ENCODE measurements at places on chromosomes 12 and 14.

DNA sequence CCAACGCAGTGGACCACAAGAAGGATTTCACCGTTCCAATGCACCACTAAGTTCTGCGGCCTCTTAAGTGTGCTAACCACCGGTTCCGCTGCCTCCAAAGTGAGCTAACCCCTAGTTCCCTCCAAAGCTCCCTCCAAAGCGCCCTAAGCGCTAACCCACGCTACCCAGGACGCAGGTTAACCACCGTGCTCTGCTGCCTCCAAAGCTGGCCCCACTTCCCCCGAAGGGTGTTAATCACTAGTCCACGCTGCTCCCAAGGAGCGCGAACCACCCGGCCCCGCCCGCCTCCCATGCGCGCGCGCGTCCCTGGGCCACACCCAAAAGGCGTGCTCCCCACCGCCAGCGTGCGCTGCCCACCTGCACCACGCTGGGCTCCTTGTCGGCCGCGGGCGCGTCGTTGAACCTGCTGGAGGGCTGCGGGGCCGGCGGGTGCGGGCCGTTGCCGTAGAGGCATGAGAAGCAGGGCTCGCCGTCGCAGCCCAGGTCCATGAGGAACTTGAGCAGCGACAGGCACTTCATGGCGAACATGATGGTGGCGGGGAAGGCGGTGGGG is 11.7 kb downstream of the FAM181A start:
- DNase-seq, result no peak

- DNase-seq, result no peak
Observed at GRCh38 chr14:81766321-81766915, 232.8 kb upstream of the SEL1L start.

GRCh38 chr12:11630046-11630706 is 19.3 kb upstream of the ETV6 start:
- DNase-seq, result no peak

DNA sequence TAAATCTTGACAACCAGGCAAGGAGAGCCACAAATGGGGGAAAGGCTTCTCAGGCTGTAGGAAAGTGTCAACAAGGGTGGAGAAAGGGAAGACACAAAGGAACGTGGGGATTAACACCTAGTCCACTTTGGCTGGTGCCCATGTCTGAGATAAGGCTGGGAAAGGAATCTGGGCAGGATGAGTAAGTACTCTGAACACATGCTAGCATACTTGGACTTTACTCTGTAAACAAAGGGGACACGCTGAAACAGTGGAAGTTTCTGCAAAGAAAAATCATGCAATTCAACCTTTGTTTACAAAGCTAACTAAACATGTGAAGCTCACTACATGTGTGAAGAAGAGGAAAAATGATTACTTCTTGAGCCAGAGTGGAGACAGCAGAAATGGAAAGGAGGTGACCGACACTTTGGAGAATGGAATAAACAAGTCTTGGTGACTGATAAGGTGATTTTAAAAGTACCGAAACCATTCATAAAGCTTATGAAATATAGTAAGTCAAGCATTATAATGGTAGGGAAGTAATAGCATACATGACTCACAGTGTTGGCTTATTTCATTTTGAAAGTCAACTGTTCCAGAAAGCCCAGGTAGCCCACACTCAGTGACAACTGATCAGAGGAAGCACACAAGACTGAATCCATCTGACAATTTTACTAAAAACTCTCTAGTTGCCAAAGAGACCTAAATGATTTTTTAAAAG is 13.2 kb downstream of the CPNE8 start:
- DNase-seq, result no peak

GRCh38 chr12:65372574-65372973 is 94.1 kb downstream of the MSRB3 start:
- DNase-seq, result no peak

GRCh38 chr14:69614592-69614991 is 3.2 kb downstream of the SUSD6 start:
- DNase-seq, result no peak

GRCh38 chr14:89543425-89543790 is 126.4 kb upstream of the FOXN3 start:
- DNase-seq, result no peak

DNA sequence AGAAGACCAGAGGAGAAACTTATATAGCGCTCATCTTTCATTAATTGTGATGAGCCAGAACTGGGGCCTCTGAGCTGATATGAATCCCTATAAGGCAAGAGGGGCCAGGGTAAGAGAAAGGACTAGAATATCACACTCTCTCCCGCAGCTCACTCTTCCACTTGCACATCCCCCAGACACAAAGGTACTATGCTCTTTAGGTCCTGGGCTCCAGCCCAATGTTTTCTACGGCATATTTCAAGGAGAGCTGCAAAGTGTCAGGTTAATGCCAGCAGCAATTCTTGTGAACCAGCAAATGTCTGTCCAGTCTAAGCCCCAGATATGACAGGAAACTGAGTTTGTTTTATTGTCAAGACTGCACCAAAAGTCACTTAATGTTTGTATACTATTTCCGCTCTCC is 29.4 kb downstream of the PPP2R5E start:
- DNase-seq, result no peak

GRCh38 chr12:115323223-115323905 is 639.4 kb upstream of the TBX3 start:
- DNase-seq, result peak; percentile 62

- DNase-seq, result no peak
Observed at GRCh38 chr12:26428420-26428819, 233.0 kb downstream of the SSPN start.

- DNase-seq, result no peak
Observed at GRCh38 chr12:47907851-47908454, 3.2 kb upstream of the VDR start.

GRCh38 chr14:104436047-104436591 is 143.4 kb upstream of the C14orf180 start:
- DNase-seq, result peak; percentile 17

GRCh38 chr14:49194067-49194466 is 392.1 kb downstream of the RPS29 start:
- DNase-seq, result no peak

DNA sequence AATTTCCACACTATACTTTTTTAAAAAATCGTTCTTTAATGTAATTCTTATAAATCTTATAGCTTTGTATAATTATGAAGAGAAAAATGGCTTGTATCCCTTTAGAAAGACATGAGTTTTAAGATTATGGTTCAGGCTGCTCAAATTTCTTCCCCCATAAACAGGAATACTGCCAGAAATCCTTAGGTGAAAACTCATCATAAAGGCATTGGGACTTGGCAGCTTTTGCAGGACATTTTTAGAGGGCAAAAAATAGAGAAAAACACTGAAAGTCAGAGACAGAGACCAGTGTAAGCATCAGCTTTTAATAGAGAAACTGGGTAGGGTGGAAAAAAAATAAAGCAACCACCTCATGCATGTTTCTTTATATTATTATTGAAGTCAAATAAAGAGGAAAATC is 29.1 kb downstream of the LRRK2 start:
- DNase-seq, result peak; percentile 39

GRCh38 chr12:54340846-54341245 is 15.9 kb downstream of the COPZ1 start:
- no peak for DNase-seq

DNA sequence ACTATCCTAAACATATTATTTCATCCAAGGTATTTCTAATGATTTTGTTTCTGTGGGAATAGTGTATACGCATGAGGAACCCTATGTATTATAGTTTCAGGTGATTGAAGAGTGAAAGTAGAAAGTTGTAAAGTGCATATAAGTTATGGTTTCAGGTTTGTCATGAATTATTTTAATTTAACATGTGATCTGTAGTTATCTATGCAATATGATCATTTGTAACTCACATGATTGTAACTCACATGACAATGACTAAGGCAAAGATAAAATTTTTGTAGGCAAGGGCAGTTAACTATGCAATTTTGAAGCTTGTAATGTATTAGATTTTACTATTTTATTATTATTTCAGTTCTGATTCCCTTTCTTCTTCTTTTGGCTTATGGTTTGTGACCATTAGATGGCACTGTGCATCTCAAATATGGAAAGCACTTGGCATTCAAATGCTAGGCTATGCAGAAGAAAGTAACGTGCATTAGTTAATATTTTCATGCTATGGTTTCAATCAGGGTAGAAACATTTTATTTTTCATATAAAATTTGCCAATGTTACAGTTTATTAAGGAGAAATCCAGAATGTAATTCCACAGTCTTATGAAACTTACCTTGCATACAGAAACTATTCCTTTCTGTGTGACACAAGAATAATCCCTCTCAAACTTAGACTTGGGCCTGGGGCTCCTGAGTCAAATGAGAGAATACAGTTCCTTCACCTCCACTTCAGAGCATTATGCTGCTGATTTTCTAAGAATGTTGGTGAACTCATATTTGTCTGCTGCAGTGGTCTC is 15.8 kb upstream of the TMEM30B start:
- peak; percentile 66 for DNase-seq

- DNase-seq, result no peak
Observed at GRCh38 chr14:24406416-24406815, 7.6 kb downstream of the NYNRIN start.

DNA sequence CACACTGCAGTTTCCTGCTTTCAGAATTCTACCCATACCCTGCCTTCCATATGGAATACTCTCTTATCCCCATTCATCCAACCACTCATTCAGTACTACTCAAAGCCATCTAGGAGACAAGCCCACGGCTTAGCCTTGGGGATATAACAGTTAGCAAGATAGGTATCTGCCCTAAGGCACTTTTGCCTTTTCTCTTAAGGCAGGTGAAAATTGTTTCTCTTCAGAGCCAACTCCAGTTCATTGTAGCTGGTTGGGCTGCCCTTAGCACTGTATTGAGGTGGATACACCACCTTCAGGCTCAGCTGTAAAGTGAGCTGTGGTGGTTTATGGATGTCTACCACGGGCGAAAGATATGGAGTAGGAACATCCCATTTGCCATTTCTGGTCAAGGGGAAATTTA is 729.7 kb upstream of the TBX3 start:
- DNase-seq, result no peak

DNA sequence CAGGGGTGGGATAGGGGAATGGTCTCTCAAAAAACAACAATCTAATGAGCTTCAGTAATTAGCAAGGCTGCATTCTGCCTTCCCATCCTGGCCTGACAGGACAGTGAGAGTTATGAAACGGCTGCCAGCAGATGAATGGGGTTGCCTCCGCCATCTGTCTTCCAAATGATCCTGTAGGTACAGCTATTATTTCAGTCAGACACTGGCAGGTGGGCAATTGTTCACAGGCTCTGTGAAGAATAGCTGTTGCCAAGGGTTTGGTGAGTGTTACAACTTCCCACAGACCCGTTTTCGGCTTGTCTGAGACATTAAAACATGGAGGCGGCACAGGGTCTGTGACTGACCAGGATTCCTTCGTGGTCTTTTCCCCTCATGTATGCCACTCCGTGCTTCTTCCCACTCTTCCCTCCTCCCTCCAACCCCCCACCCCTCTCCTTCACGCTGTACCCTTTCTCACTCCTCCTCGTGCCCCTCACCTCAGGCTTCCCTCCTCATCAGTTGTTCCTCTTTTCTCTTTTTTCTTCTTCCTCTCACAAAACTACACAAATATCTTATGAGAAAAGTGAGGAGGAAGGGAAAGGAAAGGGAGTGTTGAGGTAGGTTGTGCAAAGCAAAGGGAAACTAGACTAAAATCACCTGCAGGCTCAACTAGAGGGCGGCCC is 160.8 kb upstream of the GZMB start:
- DNase-seq, result no peak

- no peak for DNase-seq
Observed at GRCh38 chr14:73721101-73721821, 7.1 kb upstream of the PNMA1 start.

- peak; percentile 73 for DNase-seq
Observed at GRCh38 chr12:6061660-6062059, 62.8 kb downstream of the VWF start.

DNA sequence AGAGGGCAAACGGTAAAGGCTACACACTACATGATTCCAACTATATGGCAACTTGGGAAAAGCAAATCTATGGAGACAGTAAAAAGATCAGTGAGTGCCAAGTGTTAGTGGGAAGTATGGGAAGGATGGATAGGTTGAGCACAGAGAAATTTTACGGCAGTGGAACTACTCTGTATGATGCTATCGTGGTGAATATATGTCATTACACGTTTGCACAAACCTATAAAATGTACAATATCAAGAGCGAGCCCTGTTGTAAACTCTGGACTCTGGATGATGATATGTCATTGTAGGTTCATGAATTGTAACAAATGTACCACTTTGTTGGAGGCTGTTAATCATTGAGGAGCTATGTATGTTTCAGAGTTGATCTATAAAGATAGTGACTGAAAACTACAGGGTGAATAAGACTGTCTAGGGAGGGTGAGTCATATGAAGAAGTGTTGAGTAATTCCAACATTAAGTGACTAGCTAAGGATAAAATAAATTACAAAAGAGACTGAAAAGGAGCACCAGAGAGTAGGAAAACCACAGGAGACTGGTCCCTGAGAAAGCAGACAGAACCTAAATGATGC is 349.2 kb upstream of the LMO3 start:
- DNase-seq, result no peak

DNA sequence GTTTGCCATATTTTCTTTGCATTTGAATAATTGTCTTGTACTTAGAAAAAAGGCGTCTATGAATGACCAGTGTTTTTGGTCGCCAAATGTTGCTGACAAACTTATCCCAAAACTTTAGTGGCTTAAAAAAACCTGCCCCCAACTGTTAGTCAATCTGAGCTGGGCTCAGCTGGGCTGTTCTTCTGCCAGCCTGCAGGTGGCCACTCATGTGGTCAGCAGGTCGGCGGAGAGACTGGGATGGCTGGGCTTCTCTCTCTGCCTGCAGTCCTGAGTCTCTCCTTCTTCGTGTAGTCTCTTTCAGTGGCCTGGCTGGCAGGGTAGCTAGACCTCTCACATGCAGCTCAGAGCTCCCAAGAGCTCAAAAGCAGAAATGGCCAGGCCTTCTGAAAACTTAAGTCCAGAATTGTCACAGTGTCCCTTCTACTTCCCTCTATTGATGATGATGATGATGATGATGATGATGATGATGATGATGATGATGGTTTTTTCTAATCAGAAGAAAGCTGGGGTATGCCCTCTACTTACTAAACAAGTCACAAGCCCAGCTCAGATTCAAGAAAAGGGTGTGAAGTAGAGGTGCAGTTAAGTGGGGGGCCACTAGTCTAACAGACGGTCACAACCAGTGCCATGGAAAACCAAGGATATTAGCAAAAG is 87.9 kb downstream of the PTPN11 start:
- DNase-seq, result no peak

- no peak for DNase-seq
Observed at GRCh38 chr12:1935242-1935641, 16.8 kb upstream of the CACNA2D4 start.
